ENCODE measurements at places on chromosomes 5 and 9.

- DNase-seq: no peak
These were observed 96.2 kb upstream of the PPP1R2B start for GRCh38 chr5:156753846-156754245.

- DNase-seq: no peak
These were observed 71.1 kb downstream of the TNC start for GRCh38 chr9:115046824-115047223.

DNA sequence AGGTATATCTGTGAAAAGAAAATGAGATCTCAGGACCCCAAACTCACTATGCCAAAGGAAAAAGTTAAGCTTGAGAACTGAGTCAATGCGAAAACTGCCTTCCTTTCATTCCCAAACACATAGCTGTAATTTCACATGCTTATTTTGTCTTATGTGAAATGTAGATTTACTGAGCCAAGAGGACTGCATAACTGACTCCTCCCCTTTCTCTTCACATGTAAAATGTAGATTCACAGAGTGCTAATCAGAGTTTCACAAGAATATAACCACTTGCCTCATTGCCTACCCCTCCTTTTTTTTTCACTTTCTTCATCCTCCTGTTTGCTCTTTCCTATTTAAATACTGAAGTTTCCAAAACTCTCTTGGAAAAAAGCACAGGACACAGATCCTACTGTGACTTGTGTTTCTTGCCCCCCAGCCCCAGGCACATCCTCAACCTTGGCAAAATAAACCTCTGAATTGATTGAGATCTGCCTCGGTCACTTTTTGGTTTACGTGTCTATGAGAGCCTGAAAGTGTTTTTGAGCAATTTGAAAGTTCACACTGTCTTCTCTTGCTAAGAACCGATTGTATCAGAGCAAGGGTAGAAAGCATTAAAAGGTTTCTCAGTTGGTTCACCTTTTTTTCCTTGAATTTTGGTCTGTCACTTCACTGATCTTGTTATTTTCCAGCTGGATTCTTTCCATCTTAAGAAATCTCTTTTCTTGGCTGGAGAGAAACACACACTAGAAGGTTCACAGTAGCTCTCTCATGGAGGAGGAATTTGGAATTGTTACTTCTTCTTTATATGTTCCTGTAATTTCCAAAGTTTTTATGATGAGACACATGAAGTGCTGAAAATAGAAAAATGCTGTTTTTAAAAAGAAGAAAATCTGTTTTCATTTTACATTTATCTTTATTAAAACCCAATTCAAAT is 44.8 kb upstream of the SNAPC3 start:
- DNase-seq: no peak

DNA sequence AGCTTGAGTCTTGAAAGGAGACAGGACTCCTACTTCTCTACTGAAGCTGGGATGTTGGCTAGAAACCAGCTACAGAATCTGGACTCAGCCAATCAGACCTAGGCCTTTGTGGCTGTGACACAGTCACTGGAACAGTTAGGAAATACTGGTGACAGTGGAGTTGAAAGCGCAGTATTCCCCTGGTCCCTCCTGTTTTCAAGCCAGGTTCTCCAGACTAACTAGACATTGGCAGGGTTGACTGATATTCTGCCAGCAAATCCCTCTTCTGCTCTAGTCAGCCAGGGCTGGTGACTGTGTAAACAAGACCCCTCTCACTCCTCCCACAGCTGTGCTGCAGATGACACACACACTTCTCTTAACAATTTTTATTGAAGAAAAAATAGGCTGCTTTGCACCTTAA is 8.7 kb downstream of the SHROOM1 start:
- DNase-seq: peak; percentile 34

- DNase-seq: no peak
These were observed 9.7 kb downstream of the FNIP1 start for GRCh38 chr5:131786900-131787692.

- peak; percentile 85 for DNase-seq
These were observed 61.0 kb downstream of the LPAR1 start for GRCh38 chr9:110977259-110977709.

DNA sequence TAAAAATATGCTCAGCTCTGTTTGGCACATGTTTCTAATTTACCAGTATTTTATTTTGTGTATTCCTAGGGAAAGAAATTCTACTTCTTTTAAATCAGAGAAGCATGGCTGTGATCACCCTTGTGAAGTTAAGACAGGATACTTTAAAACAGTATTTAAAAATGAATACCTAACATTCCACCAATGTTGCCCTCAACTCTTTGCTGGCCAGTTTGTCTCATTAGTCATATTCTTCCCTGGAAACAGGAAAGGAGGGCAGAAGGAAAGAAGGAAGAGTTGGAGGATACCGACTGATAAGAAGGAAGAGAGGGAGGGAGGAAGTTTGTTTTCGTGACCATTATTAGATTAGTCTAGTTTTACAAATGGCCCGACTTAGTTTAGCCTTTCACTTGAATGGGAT is 137.4 kb downstream of the PLK2 start:
- peak; percentile 70 for DNase-seq

DNA sequence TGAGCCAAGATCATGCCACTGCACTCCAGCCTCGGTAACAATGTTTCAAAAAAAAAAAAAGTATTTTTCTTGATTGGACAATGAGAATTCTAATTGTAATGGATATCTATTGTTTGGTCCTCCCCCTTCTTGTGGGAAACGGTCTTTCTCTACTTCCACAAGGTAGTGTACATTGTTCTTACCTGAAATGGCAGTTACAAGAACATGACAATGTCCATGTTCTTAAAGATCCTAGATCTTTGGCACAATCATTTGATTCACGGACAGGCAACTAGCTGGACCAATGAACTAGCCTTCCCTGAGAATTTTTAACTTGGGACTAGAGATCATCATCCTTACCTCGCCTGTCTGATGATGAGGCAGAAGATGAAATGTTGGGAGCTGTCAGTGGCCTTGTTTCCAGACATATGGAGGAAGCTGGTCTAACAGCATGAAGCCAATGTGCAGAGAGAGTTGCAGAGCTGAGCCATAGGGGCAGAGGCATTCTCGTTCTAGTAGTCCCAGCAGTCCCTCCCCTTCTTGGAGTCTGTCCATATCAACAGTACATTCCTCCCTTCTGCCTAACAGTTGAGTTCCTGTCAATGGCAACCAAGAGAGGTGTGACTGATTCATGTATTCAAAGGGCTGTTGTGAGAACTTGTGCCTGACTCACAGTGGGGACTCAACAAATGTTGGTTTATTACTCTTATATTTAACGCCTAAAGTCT is 2.1 kb upstream of the MARCHF6 start:
- DNase-seq: peak; percentile 80

- DNase-seq: no peak
These were observed 56.9 kb upstream of the PLPP1 start for GRCh38 chr5:55591686-55592085.

GRCh38 chr5:132259069-132259851 is 1.8 kb downstream of the PDLIM4 start:
- DNase-seq: peak; percentile 89

DNA sequence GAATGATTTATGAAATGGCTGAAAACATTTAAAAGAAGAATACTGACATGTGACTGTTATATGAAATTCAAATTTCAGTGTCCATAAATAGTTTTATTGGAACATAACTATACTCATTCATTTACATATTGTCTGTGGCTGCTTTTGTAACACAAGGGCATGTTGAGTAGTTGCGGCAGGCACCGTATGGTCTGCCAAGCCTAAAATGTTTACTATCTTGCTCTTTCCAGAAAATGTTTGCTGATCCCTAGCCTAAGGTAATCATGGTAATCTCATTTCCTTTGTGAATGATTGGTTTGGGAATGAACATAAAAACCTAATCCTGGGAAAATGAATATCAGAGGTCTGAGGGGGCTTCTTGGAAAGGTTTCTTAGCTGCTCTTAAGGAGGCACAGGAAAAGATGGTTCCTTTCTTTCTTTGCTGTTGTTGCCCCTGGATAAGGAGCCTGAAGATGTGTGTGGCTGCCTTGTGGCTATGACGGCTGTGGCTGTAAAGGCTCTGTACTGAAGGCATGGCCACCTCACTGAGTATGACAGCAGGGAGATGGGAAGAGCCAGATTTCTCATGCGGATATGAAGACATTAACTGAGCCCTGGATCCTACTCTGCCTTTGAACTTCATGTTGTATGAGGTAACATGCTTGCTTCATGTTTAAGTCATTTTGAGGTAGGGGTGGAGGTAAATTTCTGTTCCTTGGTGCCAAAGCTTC is 419.4 kb upstream of the CLINT1 start:
- no peak for DNase-seq

GRCh38 chr5:56262279-56262678 is 29.1 kb upstream of the ANKRD55 start:
- no peak for DNase-seq

- DNase-seq: peak; percentile 75
These were observed 41.3 kb downstream of the ZNF366 start for GRCh38 chr5:72465601-72466563.

DNA sequence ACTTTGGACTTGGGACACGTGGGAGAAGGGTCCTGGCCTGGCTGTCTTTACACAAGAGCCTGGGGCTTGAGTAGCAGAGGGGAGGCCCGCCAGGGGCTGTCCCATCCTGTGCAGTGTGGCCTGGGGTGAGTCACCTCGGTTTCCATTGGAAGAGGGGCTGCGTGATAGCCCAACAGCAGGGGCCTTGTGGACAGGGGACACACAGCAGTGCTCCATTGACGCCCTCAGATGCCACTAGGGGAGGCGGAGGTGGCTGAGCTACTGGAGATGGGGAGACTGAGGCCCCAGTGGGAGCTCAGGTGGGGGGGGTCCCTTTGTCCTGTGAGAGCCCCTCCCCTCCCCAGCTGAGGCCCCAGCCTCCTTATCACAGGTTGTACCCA is 50.0 kb upstream of the RNU6ATAC start:
- no peak for DNase-seq

DNA sequence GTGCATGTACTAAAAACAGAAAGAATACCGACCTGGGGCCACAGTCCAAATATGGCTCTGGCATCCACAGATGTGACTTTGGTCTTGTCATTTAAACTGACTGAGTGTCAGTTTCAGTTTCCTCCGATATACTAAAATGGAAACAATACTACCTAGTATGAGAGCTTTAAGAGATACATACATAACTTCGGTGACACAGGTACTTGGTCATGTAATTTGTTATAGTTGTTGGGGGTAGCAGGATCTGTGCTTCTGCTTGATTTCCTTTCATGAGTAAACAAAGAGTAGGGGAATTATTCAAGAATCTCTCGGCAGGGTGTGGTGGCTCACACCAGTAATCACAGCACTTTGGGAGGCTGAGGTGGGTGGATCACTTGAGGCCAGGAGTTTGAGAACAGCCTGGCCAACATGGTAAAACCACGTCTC is 32.1 kb downstream of the MTMR12 start:
- no peak for DNase-seq

- peak; percentile 37 for DNase-seq
These were observed 59.6 kb upstream of the MAN2A1 start for GRCh38 chr5:109630093-109630492.

DNA sequence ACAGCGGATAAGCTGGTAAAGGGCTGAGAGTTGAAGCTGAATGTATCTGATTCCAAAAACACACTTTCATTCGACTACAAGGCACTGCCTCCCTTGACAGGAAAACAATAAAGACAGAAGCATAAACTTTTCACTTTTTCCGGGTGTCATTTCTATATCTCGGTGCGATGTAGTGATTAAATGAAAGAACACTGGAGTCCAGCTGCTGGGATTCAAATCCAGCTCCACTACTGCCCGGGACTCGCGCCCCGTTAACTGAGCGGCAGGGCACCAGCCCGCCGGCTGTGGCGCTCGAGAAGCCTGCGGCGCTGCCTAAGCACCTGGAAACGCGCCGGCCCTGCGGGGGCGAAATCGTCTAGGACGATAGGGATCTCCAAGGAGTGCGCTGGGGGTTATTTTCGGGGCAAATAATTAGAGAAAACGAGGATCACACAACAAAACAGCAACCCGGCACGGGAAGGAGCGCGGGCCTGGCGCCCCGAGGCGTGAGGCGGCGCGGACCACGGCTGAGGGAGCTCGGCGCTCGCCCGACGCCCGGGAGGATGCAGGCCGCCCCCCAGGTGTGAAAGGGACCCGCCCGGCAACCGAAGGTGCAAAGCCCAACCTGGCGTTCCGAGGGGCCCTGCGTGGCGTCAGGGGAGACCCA is 837 bp downstream of the UIMC1 start:
- DNase-seq: peak; percentile 61

- DNase-seq: no peak
These were observed 10.4 kb downstream of the ISOC1 start for GRCh38 chr5:129104915-129105455.

DNA sequence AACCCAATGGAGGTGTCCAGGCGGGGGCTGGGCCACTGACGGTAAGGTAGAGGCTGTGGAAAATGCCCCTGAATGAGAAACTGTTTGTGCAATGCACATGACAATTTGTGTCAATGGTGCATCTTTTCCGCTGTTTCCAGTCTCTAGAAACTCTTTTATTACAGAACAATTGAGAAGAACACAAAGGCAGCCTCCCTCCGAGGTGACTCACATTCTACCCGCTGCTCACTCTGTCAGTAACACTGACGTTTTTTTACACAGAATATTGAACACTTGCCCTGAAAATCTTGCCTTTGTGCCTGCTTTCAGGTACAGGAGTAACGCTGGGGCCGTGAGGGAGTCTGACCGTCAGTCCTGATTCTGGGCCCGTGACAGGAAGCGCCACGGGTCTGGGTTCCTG is 11.7 kb upstream of the TENT4A start:
- no peak for DNase-seq

GRCh38 chr5:53309653-53310052 is 170.8 kb upstream of the FST start:
- DNase-seq: no peak

DNA sequence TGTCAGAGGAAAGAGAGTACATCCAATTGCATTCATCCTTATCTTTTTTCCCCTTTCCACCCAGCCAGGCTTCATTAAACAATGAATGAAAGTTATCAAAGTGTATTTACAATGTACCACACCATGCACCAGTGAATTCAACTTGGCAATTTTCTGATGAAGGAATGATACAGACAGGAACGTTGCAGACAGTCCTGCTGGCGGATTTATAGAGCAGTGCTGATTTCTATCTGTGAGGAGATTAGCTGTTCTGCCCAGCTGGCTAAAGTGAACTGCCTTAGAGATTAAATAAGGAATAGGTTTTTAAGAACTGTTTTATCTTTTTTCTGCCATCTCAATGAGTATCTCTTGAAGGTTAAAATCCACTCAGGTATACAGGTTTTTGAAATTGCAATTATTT is 403.9 kb downstream of the CDH18 start:
- DNase-seq: no peak

- peak; percentile 94 for DNase-seq
These were observed 38.8 kb upstream of the ANXA2R start for GRCh38 chr5:43078956-43079355.

- no peak for DNase-seq
These were observed 119.7 kb upstream of the CCDC152 start for GRCh38 chr5:42636946-42637345.

GRCh38 chr5:9878206-9878605 is 248.1 kb upstream of the TAS2R1 start:
- no peak for DNase-seq

All from fibroblast of upper back skin (primary cell).